ENCODE measurements at places on chromosomes 7 and 10. TPM values are rescaled to one million over a fixed set of nuclear protein-coding genes. Genes with fewer than 3 reads are reported as not detected.

DNA sequence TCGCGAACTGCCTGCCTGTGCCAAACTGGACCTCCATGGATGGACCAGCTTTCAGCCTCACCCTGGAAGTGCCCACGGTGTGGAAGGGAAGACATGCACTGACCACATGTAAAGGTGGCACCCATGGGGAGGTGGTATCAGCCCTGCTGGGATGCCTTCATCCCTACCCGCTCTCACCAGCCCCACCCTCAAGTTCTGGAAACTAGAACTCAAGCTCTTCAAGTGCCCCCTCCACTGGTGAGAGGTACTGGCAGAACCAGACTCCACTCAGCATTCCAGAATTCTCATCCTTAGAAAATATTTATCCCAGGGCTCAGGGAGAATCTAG, 5.9 kb downstream of the ZNF488 start:
- H3K36me3 ChIP-seq: no peaks in the 10 kb centered on the region
- H3K27me3 ChIP-seq: no peaks in the 10 kb centered on the region
- H3K4me1 ChIP-seq: peaks cover 2% of the 10 kb centered on the region
- no peak overlapping the region for H3K4me3 ChIP-seq
- H3K27ac ChIP-seq: no peak overlapping the region
- no peak for DNase-seq

- H3K36me3 ChIP-seq: no peaks in the 10 kb centered on the region
- H3K4me1 ChIP-seq: peaks cover 3% of the 10 kb centered on the region
- H3K27me3 ChIP-seq: no peaks in the 10 kb centered on the region
- DNase-seq: no peak
- H3K4me3 ChIP-seq: no peak overlapping the region
Observed at GRCh38 chr10:16952610-16953009, 135.4 kb upstream of the RSU1 start.

The GRID2IP gene
- 1.0 TPM for total RNA-seq

The CALHM1 gene
- total RNA-seq: 0.34 TPM

The USP6NL gene
- 28.8 TPM for total RNA-seq

GRCh38 chr7:81902536-81902935, 132.7 kb upstream of the HGF start:
- no peak for DNase-seq
- H3K4me1 ChIP-seq: no peaks in the 10 kb centered on the region
- no peaks in the 10 kb centered on the region for H3K27me3 ChIP-seq
- no peaks in the 10 kb centered on the region for H3K36me3 ChIP-seq
- H3K27ac ChIP-seq: no peak overlapping the region

- no peak overlapping the region for H3K27ac ChIP-seq
- H3K4me1 ChIP-seq: peaks cover 4% of the 10 kb centered on the region
- peaks cover 33% of the 10 kb centered on the region for H3K27me3 ChIP-seq
Observed at GRCh38 chr7:127393368-127394058, 1.0 kb upstream of the ZNF800 start.

- no peak overlapping the region for H3K27ac ChIP-seq
- H3K36me3 ChIP-seq: no peaks in the 10 kb centered on the region
- no peak for DNase-seq
Observed at GRCh38 chr10:10959666-10960065, 58.0 kb upstream of the CELF2 start.

- H3K27ac ChIP-seq: no peak overlapping the region
- H3K4me1 ChIP-seq: no peaks in the 10 kb centered on the region
- H3K36me3 ChIP-seq: no peaks in the 10 kb centered on the region
- H3K27me3 ChIP-seq: no peaks in the 10 kb centered on the region
- no peak overlapping the region for H3K4me3 ChIP-seq
Observed at GRCh38 chr10:55813451-55814170, 547.4 kb downstream of the ZWINT start.

The AKR1C8 gene
- not detected for total RNA-seq

DNA sequence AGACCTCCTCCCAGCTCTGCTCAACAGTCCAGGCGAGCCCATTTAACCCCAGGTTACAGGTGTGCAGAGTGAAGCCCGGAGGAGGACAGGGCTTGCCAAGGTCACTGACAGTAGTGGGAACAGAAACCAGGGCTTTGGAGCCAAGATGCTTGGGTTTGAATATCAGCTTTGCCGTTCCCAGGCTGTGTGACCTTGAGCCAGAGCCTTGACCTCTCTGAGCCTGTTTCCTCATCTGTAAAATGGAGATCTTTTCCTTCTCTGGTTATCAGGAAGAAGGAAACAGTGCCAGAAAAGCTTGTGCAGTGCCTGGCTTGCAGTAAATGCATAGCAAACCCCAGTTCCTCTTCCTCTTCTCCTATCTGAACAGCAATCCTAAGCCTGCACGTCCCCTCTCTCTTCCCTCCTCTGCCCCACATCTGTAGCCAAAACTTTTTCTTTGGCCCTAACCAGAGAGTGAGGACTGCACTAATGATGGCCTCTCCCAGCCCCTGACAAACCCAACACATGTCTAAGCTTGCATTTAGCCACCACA, 21.4 kb upstream of the MLXIPL start:
- H3K36me3 ChIP-seq: no peaks in the 10 kb centered on the region
- no peak overlapping the region for H3K4me3 ChIP-seq
- peaks cover 6% of the 10 kb centered on the region for H3K4me1 ChIP-seq

Measured in H1 (cell line).